ENCODE measurements at places on chromosomes 11 and 22. TPM values are rescaled to one million over a fixed set of nuclear protein-coding genes. Genes with fewer than 3 reads are reported as not detected.

Gene GSTT2B
- polyA plus RNA-seq, result not detected

Gene RAG2
- polyA plus RNA-seq, result not detected

Gene OR51L1
- not detected for polyA plus RNA-seq

Gene CD6
- 281 TPM for polyA plus RNA-seq

Gene GTF2H1
- 41.6 TPM for polyA plus RNA-seq

Gene OR52E8
- polyA plus RNA-seq, result not detected

Gene APOL6
- polyA plus RNA-seq, result 8.5 TPM

Gene CRYBB3
- not detected for polyA plus RNA-seq

Gene LDHAL6A
- polyA plus RNA-seq, result not detected

Gene MUC5AC
- polyA plus RNA-seq, result not detected

Measured in CD4-positive, alpha-beta memory T cell (primary cell).